ENCODE measurements at places on chromosomes 13 and 19.

GRCh38 chr13:84446972-84447639 is 564.8 kb upstream of the SLITRK1 start:
- peak; percentile 90 for DNase-seq

DNA sequence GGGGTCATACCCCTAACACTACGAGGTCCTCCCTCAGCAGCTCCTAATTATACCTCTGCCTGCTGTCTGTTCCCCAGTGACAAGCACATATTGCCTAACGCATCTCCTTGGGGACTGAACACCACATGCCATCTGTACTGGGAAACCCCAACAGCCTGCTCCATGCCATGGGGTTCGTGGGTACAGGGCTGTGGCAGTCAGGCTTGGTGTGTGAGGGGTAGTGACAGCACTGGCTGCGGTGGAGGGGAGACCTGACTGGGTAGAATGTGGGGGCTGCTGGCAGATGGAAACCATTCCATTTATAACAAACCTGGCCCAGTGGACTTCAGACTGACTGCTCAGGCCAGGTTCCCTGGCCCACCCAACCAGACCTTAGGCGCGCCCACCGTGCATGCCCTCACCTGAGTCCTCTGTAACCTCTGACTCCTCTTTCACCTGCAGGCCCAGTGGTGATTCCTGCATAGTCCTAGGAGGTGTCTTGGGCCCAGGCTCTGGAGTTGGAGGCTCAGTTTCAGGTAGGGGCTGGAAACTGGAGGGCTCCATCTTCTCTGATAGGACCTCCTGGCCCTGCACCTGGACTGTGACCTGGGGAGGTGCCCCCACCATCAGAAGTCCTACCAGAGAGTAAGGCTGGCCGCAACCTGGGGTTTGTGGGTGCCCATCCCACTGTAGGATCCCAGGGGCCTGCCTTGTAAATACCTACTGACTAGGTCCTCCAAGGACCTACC is 3.0 kb downstream of the MZF1 start:
- no peak for DNase-seq

GRCh38 chr13:104779311-104779993 is 1713.2 kb upstream of the SLC10A2 start:
- peak; percentile 66 for DNase-seq

GRCh38 chr19:57436417-57436816 is 1.3 kb downstream of the ZNF749 start:
- DNase-seq: no peak

GRCh38 chr13:108460043-108460442 is 169.4 kb upstream of the MYO16 start:
- no peak for DNase-seq

- no peak for DNase-seq
Observed at GRCh38 chr19:50365434-50366306, at the start of gene NAPSA. Gene NAPSA, minus strand, starts transcription at chr19:50365639. Its CDS starts 18 bp downstream, at chr19:50365621.

- no peak for DNase-seq
Observed at GRCh38 chr19:291561-292280, 518 bp upstream of the PLPP2 start.

- no peak for DNase-seq
Observed at GRCh38 chr19:44943801-44944249, 1.8 kb downstream of the APOC4 start.

- peak; percentile 97 for DNase-seq
Observed at GRCh38 chr19:8423817-8424223, 10.7 kb downstream of the MARCHF2 start.

DNA sequence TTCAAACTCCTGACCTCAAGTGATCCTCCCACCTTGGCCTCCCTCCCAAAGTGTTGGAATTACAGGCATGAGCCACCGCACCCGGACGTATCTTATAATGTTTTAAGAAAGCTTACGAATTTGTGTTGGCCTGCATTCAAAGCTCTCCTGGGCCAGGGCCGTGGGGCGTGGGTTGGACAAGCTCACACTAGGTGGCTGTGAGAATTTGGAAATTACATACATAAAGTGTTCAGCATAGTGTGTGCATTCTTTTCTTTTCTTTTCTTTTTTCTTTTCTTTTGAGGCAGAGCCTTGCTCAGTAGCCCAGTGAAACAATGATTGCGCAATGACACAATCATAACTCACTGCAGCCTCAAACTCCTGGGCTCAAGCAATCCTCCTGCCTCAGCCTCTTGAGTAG is 2.6 kb downstream of the ZSWIM4 start:
- DNase-seq: peak; percentile 83
